Caudate nucleus (tissue), 63 donors: ENCODE measurements at places on chromosomes 4 and X.

DNA sequence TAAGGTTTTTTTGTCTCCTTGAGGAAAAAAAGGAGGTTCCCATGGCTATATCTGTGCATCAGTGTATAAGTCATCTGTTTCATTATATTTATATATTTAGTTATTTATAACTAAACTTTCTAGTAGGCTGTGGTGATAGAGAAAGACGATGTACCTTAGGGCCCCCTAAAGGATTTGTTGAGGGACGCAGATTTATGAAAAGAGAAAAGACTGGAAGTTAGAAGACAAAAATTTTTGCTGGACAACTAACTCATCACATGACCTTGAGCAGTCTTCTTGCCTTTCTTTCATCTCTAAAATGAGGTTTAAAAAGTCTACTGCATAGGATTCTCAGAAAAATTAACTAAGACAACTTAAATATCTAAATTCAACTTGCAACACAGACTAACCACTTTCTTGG lies 6.1 kb downstream of the GASK1B start:
- no peak for DNase-seq

GRCh38 chr4:81982846-81983540 lies 390.8 kb downstream of the HNRNPD start:
- DNase-seq: no peak

GRCh38 chrX:72305286-72306084 lies at the start of gene CITED1:
Gene CITED1 (minus strand): TSS chrX:72305914. CDS start chrX:72302869, 3,045 bp downstream.
- no peak for DNase-seq

DNA sequence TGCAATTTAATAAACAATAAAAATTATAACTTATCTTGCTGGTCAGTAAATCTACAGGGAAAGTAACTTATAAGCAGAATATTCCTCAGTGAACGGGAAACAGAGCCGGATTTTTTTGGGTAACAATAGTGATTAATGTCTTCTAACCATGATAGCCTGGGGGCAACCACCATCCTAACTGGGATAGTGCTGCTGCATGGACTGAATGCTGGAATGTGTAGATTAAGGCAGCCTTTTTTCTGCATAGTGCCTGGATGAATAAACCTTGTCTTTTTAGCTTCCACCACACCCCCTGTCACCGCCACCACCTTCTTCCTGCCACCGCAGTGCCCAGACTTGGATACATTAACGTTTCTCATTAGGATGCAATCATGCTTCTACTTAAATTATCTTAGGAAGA lies 83.6 kb upstream of the LNX1 start:
- DNase-seq: no peak

DNA sequence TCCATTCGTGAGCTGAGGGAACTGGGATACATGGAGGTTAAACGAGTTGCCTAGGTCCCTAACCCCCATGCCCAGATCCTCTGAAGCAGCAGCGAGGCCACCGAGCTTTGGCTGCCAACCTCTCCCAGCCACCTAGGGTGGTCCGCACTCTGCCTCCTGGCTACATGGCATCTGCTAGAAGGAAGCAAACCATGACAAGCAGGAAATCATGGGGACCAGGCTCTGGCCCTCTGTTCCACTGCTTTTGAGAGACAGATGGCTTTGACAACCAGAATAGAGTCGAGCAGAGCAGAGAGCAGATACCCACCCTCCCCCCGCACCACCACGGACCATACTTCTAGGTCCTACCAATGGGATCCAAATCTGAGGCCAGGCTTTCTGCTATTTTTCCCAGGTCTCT lies 37.5 kb upstream of the NKRF start:
- no peak for DNase-seq
